ENCODE measurements at places on chromosomes 11 and 22.

DNA sequence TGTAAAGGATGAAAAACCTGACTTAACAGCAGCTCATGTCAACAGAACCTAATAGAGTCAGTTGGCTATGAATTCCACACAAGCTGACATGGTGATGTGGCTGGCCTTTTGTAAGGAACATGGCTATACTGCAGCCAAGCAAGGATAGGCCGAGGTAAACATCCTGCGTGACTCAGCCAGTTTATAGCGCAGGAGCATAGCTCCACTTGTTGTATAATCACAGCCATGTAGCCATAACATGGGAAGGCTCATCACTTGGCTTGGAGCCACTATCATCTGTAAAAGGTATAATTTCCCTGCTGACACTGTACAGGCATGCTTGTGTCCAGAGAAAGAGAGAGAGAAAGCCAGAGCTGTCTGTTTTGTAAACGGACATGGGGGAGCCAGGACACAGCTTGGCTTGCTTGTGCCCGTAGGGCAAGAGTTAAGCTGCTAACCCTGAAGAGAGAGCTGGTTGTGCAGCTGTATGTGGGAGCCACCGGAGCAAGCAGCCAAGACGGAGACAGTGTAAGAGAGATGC is 104.4 kb upstream of the PLET1 start:
- no peak for DNase-seq

DNA sequence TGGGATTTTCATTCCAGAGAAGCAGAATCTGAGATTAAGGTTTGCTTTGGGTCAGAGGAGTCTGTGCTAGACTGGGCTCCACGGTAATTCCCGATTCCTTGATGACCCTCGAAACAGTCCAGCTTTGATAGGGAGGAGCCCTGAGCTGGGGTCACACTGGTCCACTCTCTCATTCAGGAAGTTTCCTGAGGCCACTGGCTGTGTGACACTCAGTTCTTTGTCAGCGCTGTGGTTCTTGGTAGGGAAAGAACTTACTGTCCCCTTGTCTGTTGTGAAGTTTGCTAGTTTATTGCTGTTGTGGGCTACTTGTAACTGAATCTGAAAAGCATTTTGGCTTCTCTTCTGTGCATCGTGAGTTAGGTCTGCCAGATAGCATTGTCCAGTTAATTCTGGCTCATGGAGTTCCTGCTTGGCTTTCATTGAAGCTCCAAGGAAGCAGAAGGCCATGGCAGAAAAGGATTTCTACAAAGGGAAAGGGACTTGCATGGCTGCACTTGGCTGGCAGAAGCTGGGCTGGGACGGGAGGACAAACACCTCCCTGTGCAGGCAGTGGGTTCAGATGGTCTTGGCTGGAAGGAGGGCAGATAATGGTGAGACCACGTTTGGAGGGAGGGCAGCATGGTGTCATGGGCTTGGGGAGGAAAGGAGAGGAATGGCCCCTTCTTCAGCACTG is 23.3 kb downstream of the BCR start:
- no peak for DNase-seq

- DNase-seq = no peak
Observed at GRCh38 chr11:134252346-134253187, 585 bp downstream of the THYN1 start.

DNA sequence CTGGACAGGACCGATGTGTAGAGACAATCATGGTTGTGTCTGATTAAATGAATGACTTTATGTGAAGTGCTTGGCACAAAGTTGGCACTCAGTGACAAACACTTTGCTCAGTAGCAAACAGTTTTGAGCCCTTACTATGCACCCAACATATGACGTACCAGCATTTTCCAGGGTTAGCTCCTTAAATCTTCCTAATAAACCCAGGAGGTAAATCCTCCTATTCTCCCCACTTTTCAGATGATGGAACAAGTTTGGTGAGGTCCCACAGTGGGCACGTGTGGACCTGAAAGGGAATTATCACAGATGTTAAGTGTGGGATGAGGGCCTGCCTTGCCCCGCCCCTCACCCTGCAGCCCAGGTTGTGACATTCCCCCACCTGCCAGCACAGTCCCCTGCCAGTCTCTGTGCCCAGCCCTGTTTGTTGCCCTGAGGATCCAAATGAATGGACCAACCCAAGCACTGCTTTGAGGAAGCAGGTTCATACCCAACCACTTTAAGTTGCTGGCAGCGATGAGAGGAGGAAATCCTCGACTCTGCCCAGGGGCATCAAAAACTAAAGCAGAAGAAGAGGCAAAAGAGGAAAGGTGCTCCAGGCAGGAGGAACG is 6.6 kb upstream of the CARD10 start:
- DNase-seq = no peak

DNA sequence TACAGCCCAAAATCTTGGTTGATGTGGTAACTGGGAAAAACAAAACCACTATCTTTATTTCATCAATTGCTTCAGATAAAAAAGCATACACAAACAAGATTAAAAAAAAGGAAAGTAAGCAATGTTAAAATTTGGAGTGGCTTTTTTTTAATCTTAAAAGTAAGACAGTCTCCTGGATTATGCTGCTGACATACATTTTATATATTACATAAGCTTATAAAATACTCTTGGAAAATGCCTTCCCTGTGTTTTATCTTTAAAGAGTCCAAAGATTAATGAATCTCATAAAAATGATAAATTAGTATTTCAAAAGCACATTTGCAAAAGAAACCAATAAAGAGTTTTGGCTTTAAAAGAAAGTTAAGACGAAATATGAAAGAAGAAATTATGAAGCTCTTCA is 132.7 kb downstream of the DLG2 start:
- no peak for DNase-seq

- DNase-seq = no peak
Observed at GRCh38 chr11:128482512-128483191, 104.7 kb downstream of the ETS1 start.

DNA sequence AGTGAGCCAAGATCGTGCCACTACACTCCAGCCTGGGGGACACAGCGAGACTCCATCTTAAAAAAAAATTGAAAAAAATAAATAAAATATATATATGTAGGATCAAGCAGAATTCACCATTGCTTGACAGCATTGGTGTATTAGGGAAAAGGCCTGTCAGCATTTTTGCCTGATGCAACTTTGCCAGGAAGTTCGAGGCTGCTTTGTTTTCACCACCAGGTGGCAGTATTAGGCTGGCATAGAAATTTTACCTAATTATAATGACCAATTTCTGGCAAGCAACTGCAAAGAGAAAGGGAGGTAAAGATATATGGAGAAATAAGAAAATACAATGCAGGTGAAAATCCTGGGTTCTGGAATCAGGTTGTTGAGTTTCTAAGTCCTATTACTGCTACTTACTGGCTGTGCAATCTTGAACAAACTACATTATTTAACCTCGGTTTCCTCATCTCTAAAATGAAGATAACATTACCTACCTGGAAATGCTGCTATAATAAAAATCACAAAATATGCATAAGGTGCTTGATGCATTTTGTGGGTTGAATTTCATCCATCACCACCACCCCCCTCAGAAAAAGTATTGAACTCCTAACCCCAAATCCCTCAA is 24.7 kb downstream of the LAYN start:
- DNase-seq = peak; percentile 56

DNA sequence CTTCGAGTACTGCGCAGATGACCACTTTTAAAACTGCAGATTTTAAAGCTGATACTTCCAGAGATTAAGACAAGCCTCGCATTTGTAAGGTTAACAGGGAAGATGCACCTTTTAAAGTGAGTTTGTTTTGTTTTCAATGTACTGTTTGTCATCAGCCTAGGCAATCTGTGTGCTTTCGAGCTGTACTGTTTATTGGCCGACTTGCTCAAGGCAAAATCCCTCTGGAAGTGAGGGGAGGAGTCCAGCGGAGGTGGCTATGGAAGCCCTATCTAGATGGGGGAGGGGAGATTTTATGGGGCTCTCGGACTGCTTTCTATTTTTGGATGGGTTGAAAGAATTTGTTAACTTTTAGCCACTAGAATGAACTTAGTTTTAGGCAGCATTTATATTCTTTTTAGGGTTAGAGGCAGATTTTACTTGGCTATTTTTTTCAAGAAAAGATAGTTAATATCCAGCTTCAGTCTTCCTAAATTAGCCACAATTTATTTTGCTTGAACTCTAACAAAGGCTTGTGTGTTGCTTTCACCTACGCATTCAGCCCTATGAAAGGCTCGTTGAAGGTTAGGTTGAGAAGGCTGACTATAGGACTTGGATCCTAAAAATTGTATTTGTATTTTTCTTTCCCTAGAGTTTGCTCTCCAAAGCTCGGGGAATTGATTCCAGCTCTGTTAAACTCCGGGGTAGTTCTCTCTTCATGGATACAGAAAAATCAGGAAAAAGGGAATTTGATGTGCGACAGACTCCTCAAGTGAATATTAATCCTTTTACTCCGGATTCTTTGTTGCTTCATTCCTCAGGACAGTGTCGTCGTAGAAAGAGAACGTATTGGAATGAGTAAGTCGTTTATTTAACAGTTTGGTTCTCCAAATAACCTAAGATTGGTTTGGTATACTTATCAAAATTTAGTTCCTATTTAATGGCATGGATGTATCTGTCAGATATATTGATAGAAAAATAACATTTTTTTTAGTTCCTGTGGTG is 2.1 kb downstream of the WEE1 start:
- DNase-seq = no peak

DNA sequence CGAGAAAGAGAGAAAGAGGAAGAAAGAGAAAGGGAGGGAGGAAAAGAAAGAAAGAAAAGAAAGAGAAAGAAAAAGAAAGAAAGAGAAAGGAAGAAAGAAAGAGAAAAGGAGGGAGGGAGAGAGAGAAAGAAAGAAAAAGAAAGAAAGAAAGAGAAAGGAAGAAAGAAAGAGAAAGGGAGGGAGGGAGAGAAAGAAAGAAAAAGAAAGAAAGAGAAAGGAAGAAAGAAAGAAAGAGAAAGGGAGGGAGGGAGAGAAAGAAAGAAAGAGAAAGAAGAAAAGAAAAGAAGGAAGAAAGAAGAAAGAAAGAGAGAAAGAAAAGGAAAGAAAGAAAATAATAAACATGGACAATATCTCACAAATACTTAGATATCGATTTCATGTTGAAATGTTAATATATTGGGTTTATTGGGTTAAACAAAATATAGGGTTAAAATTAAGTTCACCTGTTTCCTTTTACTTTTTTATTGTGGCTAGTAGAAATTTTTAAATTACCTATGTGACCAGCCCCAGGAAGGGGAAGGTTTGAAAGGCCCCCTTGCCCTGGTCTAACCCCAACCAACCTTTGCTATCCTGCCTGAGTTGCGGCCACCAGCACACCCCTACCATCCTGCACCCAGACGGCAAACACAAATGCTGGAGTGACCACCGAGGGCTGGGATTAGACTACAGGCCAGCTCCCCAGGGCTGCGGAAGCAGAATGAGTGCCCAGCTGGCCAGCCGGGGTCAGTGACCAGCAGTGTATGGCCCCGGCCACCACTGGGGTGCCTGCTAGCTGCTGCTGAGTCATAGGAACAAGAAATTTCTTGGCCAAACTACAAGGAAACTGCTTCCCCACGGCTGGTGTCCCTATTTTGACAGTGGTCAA is 81.0 kb upstream of the FGF3 start:
- no peak for DNase-seq

- DNase-seq = no peak
Observed at GRCh38 chr11:7457211-7457610, 28.1 kb upstream of the OLFML1 start.

DNA sequence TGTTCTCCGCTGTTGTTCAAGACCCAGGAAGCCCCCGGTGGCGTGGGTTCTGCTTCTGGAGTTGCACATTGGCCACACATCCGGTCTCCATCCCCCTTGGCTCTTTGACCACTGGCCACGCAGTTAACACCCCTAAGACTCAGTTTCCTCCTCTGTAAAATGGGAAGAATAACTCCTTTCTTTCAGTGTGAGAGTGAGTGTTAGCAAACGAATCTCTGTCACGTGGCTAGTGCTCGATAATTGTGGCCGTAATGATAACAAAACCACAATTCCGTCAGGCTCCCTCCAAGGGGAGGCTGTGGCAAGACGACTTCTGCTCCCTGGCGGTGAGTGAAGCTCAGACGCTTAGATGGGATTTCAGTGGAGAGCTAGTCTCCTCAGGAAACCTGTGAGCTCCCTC is 315.2 kb upstream of the B3GAT1 start:
- no peak for DNase-seq

GRCh38 chr22:36506637-36507517 is at the start of gene FOXRED2:
FOXRED2 (minus strand) TSS chr22:36507040; CDS start chr22:36506422, 618 bp downstream.
- peak; percentile 86 for DNase-seq

Measured in activated CD4-positive, alpha-beta T cell treated with anti-CD3 and anti-CD28 coated beads, Interleukin-2, amount 50 U/mL, for 1 hour (primary cell).